ENCODE measurements at places on chromosomes 7 and 10.

DNA sequence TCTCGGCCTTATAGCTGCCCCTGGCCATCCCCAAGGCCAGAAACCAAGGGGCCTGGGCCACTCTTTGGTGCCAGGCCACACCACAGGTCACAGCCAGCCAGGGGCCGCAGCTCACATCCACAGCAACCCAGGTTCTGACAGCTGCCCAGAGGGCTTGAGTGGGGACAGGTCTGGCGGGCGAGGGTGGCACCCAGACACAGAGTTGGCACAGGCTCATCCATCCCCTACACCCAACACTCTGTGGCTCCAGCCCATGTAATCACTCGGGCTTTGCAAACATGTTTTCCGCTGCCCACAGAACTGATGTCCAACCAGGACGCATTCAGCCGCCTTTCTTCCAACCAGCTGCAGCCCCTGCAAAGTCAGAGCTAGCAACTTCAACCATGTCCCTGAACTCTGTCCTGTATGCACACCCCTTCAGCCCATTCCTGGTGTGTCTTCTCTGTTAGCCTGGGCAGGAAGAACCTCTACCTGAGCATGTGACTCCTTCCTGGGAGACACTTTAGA is 57.7 kb upstream of the PPP2R2D start:
- DNase-seq, result no peak

DNA sequence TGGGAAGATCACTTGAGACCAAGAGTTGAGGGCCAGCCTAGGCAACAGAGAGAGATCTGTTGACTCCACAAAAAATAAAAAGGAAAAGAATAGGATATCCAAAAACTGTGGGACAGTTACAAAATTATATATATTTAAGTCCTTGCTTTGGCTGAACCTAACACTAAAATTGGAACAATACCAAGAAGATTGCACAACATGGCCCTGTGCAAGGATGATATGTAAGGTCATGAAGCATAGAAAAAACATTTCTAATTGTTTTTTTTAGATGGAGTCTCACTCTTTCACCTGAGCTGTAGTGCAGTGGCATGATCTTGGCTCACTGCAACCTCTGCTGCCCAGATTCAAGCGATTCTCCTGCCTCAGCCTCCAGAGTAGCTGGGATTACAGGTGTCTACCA is 139.0 kb downstream of the TPST1 start:
- no peak for DNase-seq

DNA sequence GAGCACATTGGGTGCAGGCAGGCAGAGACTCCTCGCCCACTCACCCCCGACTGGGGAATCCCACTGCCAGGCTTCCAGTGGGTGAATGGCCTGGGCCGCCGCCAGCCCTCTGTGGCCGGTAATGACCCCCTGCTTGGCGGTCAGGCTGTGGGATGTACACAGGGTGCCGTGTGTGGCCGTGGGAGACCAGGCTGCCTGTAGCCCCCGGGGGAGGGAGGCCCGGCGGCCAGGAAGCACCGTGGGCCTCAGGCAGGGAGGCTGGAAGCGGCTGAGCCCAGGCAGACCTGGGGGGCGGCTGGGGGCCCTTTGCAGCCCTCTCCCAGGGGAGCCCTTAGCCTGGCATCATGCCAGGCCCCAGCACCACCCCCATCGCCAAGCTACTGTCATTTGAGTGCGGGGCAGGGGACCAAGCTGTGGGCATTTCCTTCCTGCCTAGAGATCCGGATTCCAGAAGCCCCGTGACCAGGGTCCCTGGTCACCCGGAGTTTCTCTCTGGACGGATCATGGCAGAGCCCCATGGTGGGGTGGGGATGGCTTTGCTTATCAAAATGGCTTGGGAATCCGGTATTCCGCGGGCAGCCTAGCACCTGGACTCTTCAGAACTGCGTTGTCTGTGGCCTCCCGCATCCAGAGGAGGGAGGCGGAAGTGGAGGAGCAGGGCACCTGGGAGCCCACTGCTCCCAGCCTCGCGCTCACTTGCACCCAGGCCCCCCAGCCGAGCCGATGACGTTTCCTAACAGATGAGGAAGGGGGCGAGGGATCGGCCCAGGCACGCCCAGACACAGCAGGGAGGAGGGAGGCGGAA is 1.1 kb downstream of the TTYH3 start:
- peak; percentile 71 for DNase-seq

DNA sequence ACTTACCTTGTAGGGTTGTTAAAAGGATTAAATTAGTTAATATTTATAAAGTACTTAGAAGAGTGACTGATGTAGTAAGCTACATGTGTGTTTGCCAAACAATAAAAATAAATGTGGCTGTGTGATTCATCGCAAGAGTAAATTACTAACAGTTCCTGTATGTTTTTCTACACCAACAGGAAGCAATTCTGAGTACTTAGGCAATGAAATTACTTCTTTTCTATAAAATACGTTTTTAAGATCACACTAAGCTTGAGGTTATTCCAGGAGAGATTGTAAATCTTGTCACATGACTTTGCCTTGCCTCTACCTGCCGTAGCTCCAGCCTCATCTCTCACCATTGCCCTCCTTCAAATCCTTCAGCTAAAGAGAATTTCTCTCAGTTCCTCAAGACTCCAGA is 18.1 kb upstream of the GSTK1 start:
- DNase-seq, result no peak

- DNase-seq, result no peak
Measured at GRCh38 chr10:43735907-43736306, 87.2 kb upstream of the ZNF32 start.

GRCh38 chr10:133068111-133069032 is 19.4 kb upstream of the ADGRA1 start:
- DNase-seq, result no peak

DNA sequence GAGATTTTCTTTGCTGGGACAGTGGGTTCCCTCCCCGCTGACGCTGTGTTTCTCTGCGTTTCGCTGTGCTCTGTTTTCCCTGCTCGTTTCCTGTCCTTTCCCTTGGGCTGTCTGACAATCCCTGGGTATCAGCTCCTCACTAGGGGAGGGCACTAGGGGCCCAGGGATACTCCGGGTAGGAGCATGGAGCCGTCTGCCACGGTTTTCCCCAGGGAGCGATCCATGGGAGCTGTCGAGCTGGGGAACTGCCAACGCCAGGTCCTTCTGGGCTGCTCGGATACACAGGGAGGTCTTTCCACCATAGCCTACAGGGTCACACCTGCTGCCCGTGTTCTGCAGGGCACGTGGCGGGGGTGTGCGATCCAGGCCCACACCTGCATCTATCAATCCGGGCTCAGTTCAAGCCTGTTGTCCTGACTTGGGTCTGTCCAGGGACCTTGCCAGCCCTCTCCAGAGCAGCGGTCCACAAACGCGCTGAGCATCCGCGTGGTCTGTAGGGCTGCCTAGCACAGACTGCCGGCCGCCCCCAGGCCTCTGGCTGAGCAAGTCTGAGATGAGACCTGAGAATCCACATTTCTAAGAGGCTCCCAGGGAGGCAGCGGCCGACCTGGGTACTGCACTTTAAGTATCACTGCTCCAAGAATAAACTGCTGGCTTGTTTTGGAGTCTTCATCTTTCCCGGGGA is 263.1 kb downstream of the ELFN1 start:
- no peak for DNase-seq

DNA sequence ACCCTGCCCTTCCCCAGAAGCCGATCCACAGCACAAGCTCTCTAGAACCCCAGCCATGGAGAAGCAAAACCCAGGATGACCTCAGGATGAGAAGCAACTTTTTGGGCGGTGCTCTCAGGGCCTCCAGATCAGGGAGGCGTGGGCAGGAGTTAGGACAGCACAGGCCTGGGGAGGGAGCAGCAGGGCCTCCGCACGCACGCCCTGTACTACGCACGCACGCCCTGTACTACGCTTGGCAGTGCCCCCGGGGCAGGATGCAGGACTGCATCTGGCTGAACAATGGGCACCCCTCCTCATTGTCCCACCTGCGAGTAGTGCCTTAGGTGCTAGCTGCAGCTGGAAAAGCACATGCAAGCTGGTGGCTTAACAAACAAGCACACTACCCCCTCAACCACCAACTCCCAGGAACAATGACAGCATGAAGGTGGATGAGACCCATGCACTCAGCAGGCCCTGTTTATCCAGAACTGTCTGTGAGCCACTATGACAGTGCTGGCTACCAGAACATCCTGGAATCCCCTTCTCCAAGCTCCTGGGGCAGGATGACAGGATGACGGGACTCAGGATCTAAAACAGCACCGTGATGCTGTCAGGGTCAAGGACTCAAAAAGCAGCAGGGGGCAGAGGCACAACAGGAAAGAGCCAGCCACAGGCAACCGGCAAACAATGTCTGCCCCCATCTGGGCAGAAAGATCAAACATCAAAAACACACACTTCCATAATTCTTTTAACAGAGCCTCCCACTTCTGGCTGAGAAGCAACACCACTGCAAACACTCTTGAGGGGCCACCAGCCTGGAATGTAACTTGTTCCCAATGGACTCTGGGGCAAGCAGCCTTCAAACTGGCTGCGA is 11.8 kb downstream of the PODXL start:
- no peak for DNase-seq

GRCh38 chr10:28722065-28722803 is 44.9 kb downstream of the BAMBI start:
- peak; percentile 10 for DNase-seq

DNA sequence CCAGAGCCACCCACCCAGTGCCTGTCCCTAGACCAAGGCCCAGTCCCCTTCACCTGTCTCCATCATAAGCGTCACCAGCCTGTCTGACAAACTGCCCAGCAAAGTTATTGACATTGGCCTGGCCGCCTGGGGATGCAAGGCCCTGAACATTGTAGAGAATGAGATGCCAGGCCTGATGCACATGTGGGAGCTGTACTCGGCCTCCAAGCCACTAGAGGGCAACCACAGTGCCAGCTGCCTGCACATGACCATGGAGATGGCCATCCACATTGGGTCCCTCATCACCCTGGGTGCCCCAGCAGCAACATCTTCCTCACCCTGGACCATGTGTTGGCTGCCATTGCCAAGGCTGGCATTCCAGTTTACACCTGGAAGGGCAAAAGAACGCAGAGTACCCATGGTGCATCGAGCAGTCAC is 63.7 kb upstream of the ANTXRL start:
- DNase-seq, result peak; percentile 52

- no peak for DNase-seq
Measured at GRCh38 chr7:5232485-5232837, 42.4 kb downstream of the WIPI2 start.

DNA sequence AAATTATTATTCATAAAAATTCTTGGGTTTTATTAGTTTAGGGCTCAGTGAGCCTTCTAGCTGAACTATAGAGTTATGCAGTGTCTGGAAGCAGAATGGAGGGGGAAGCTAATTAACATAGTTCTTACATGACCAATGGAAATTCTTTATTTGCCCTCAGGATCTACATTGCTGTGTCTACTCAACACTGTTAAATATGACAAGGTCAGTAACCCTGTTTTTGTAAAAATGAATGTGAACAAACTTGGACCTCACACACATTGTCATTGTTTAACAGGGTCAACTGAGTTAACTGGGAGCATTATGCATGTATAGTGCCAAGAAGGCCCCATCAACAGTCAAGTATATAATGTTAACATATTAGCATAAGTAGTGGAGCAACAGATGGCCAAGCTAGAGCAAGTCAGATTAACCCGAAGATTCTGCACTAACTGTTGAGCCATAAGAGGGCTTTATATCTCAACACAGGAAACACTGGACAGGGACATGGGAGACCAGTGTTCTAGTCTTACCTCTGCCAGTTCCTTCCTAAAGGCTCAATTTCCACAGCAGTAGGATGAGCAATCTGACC is 122.5 kb upstream of the SEM1 start:
- no peak for DNase-seq

GRCh38 chr10:18196806-18197550 is 56.8 kb downstream of the CACNB2 start:
- no peak for DNase-seq

- no peak for DNase-seq
Measured at GRCh38 chr7:34761206-34761605, 103.2 kb downstream of the NPSR1 start.

GRCh38 chr7:142196066-142196840 is 61.6 kb downstream of the PRSS58 start:
- no peak for DNase-seq

DNA sequence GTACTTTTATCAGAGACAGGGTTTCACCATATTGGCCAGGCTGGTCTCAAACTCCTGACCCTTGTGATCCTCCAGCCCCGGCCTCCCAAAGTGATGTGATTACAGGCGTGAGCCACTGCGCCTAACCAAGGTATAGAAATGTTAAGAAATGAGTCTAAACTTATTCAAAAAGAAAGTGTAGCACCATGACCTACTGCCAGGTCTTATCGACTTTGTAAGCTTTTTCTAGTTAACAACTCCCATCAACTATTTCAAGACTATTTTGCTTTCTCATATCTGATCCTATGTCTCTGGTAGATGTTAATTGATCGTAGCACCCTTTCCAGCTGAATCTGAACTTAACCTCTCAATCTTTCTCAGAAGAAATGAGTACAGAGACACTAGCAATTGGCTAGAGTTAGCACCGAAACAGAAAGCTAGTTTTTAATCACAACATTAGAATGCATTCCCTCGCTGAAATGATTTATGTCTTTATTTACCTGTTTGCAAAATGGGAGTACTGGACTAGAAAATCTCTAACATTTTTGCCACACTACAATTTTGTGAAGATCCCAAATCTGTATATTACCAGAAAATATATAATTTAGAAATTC is 114.0 kb upstream of the HGF start:
- no peak for DNase-seq

- no peak for DNase-seq
Measured at GRCh38 chr10:25842146-25842545, 91.9 kb upstream of the MYO3A start.

DNA sequence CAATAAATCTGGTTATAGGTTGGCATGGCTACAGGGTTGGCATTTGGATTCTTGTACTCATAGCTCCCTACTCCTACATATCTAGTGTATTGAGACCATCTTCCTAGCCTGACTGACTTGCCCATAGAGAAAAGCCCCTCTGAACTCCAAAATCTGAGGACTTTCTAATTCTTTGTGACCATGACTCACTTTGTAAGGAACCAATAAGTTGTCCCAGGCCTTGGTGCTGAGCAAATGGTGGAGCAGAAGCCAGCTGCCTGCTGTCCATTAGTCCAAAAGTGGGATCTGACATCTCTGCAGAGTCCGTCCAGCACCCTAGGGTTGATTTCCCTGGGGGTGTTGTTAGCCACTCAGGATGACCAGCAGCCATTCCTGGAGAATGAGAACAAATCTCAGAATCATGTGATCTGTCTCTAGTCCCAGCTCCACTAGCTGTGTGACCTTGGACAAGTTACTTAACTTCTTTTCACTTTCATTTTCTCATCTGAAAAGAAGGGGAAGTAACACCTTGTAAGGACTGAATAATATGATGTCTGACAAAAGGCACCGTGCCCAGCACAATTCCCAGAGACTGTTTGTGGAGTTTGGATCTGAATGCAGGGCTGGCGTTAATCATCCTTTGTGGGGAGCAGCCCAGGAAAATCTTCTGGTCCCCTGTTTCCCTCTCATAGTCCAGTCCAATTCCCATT is 44.1 kb downstream of the MTURN start:
- no peak for DNase-seq

DNA sequence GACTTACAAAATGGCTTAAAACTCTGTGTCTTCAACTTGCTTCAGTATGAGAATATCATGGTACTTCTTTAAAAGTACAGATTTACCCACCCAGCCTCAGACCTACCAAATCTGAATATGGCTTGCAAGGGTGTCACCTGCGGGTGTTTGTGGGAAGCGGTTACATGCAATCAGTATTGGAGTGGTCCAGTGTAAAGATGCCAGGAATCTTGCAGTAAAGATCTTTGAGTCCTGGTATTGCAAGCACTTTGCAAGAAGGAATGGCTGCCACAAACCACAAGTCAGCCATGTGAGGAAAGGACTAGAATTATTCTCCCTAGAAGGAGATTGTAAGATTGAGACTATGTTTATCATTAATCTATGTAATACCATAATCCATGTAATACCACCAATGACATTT is 115.1 kb downstream of the PON1 start:
- DNase-seq, result no peak
